ENCODE measurements at places on chromosomes 2 and 18.

DNA sequence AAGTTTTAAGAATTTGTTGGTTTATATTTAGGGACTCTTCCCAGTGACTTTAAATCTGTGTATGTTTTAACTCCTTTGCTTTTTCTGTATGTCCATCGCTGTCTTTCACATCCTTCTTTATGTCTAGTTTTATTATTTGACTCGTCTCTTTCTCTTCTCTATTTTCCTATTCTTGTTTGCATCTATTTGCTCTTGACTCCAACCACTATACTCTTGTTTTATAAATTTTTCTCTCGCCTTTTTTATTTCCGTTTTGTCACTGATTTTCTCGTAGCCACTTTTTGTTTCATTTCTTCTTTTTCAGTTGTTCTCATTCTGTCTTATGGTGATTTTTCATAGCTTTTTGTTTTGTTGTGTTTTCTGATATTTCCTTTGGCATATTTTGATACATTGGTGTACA, 170.5 kb upstream of the NETO1 start:
- no peak for DNase-seq

- peak; percentile 99 for DNase-seq
Observed at GRCh38 chr2:227406177-227407031, 18.7 kb upstream of the SCYGR1 start.

GRCh38 chr2:202102425-202103000, 29.5 kb downstream of the KIAA2012 start:
- DNase-seq, result no peak

GRCh38 chr18:79927607-79928562, 23.6 kb downstream of the SLC66A2 start:
- DNase-seq, result no peak

GRCh38 chr2:73022024-73022568, 49.4 kb downstream of the SFXN5 start:
- DNase-seq, result no peak

- DNase-seq, result no peak
Observed at GRCh38 chr2:226023383-226023782, 623.9 kb downstream of the NYAP2 start.

DNA sequence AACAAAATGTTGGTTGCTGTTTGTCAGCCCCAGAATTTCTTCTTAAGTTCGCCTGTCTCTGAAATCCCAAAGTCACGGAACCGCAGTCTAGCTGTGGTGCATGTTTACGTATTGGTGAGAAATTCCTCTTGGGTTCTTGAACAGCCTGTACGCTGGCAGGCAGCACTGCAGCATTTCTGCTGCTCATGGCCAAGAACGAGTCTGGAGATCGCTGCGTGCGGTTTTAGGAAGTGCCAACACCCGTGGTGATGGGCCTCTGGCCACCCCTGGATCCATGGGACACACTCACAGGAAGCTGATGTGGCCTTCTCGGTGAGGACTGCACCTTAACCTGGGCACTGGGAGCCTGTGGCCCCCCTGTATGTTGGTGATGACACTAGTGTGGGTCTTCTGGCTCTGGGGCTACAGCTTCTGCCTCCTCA, 23.7 kb downstream of the ASB1 start:
- DNase-seq, result no peak

Measured in fibroblast of skin of left quadriceps (primary cell).